ENCODE measurements at places on chromosomes 2 and 18. TPM values are rescaled to one million over a fixed set of nuclear protein-coding genes. Genes with fewer than 3 reads are reported as not detected.
A peak's percentile ranks its signal among the peaks of the same experiment; 100 is the strongest.

DNA sequence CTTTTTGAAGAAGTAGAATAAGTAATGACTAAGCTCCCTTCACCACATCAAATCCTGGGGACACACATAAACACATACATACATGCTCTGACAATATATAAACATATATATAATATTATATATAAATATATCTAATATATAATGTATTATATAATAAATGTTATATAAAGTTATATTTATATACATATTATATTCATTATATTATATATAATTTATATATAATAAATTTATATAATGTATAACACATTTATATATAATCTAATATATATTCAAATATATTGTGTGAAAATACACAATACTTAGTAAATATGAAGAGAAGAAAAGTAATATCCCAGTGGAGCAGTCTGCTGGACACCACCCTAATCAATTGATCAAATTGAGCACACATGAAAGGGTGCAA lies 2177.9 kb upstream of the CELF4 start:
- DNase-seq, result no peak

DNA sequence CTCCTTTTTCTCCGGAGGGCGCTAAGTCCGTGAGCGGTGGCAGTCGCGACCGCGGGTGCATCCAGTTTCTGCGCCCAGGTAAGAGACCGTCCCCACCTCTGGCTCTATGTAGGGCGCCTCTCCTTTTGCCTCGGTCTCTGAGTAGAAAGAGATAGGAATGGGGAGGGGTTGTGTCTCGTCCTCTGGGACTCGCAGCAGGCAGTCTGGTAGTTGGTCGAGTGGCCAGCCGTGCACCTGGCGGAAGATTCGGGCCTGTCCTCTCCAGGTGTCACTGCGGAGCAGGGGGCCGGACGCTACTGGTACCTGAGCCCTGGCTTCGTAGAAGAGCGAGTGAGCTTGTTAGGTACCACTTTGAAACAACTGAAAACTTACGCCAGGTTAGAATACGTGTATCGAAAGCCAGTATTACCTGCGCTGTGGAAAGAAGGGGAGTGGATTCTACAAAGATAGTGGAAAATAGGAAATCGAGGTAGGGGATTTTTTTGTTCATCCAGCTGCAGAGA lies 403 bp downstream of the MAP2 start:
- peak; percentile 74 for DNase-seq

- no peak for DNase-seq
Measured at GRCh38 chr2:231533777-231534125, 3.5 kb upstream of the NMUR1 start.

GRCh38 chr18:42675810-42676209 lies 439.7 kb downstream of the RIT2 start:
- no peak for DNase-seq

- DNase-seq, result no peak
Measured at GRCh38 chr2:219969508-219969907, 342.1 kb downstream of the SLC4A3 start.

- DNase-seq, result no peak
Measured at GRCh38 chr18:76203552-76203951, 291.5 kb downstream of the ZNF516 start.

GRCh38 chr2:173393186-173393585 lies 38.5 kb downstream of the CDCA7 start:
- no peak for DNase-seq

- no peak for DNase-seq
Measured at GRCh38 chr2:13046557-13047165, 329.9 kb downstream of the TRIB2 start.

DNA sequence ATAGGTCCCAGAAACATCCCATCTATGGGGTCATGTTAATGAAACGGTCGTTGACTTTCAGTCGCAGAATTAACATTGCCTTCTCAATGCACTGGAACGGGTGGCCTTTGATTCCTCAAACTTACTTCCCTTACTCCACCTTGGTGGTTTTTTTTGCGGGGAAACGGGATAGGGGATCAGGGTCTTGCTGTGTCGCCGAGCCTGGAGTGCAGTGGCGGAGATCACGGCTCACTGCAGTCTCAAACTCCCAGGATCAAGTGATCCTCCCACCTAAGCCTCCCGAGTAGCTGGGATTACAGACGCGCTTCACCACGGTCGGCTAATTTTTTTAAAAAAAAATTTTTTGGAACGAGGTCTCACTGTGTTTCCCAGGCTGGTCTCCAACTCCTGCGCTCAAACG lies 754 bp downstream of the ATG16L1 start:
- no peak for DNase-seq

- no peak for DNase-seq
Measured at GRCh38 chr2:239399433-239399920, 1.3 kb downstream of the HDAC4 start.

DNA sequence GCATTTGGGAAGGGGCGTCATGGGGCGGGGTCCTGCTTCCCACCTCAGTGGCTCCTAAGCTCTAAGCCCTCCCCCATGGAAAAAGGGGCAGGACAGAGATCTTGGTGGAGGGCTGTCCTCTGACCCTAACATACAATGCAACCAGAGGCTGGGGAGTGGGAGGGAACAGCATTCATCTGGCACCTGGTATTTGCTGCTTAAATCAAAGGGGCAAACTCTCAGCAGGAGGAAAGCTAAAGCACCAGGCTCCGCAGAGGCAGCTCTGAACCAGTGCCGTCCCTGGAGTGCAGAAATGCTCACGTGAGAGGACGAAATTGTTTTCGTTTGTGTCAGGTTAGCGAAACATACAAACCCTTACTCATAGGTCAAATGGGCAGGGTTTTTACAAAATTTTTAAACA lies 92.7 kb upstream of the PXDN start:
- DNase-seq, result no peak

DNA sequence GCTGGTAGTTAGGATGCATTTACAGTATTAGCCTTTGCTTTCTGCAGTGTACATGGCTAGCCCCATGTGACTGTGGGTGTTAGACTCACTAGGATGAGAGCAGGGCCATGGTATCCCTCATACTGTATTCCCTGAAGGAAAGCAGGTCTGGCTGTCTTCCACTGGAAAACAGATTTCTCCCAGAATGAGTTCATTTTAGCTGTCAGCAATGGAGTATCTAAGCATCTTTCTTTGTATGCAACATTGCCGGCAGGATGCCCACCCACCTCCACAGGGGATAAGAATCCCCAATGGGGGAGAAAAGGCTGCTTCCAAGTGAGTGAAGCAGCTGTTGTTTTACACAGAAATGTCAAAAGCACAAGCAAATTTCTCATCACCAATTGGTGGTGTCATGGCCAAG lies 142.7 kb upstream of the KLHL14 start:
- DNase-seq, result no peak

DNA sequence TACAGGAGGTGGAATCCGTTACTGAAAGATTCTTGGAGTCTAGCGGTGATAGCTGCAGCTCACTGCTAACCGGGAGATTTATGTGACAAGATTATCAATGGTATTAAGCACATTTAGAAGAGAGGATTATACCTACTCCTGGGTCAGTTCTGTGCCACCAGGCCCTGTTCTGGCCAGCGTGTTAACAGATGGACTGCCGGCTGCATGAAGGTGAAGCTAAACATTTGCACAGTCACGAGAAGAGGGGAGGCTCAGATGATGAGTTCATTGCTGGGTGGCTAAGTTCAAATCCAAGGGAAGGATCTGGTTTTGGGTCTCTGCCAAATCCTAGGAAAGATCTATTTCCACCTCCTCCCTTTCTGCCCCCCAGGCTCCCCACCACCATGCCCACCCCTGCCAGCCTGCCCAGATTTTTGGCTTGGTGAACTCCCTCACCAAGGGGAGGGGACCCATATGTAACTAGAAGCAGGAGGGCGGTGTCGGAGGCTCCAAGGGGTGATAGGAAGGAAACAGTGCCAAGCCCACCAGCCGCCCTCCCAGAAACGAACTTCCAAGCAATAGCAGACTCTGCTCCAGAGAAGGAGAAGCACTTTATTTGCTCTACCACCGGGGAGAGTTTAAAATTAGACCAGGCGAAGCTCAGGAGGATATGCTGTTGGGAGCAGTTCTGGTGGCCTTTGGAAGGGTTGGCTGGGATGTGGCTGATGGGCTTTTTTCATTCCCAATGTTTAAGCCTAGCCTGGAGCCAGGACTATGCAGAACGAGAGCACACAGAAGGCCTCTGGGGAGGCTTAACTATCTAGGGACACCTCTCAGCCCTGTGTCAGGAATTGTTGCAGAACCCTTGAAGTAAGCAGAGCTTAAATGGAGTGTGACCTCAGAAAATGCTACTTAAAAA lies 200.5 kb downstream of the KLHL29 start:
- DNase-seq, result no peak

DNA sequence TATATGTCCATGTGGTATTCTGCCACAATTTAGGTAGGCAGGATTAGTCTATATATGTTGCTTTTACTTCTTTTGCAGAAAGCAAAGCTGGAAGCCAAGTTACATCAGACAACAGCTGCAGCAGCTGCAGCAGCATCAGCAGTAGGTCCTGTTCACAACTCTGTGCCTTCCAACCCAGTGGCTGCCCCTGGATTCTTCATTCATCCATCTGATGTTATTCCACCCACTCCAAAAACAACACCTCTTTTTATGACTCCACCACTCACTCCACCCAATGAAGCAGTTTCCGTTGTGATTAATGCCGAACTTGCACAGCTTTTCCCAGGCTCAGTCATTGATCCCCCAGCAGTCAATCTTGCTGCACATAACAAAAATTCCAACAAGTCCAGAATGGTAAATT lies 107.6 kb downstream of the BIRC6 start:
- no peak for DNase-seq

DNA sequence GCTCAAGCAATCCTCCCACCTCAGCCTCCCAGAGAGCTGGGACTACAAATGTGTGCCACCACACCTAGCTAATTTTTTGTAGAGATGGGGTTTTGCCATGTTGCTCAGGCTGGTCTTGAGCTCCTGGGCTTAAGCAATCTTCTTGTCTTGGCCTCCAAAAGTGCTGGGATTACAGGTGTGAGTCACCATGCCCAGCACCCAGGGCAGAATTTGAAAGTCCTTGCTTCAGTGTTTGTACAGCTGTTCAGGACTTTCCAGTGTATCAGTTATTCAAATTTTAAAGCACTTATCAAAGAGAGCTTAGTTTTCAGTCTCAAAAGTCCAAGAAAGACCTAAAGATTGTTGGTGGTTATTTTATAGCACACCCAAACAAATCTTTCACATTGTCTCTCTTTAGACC lies 43.6 kb upstream of the VPS54 start:
- no peak for DNase-seq

- DNase-seq, result no peak
Measured at GRCh38 chr18:60377778-60378469, 5.3 kb upstream of the MC4R start.

- peak; percentile 66 for DNase-seq
Measured at GRCh38 chr2:42068571-42069178, 20.9 kb downstream of the PKDCC start.

- no peak for DNase-seq
Measured at GRCh38 chr2:105496271-105496670, 97.4 kb upstream of the FHL2 start.

- DNase-seq, result peak; percentile 92
Measured at GRCh38 chr18:77101410-77102258, 30.9 kb downstream of the MBP start.

DNA sequence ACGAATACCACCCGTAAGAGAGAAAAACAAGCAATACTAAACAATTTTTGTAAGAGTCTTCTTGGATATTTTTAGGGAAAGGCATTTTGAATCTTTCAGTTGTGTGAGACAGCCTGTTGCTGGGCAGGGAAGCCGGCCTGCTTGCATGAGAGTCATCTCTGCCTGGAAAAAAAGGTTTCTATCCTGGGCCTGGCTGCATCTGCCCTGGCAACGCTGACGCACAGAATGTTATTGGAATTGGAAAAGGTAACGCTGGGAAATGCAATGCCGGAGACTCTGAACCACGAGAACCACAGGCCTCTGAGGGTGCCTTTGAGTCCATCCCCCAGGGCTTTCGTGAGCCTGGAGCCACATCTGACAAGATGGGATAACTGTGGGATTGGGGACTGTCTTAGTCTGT lies 17.9 kb upstream of the NPAS2 start:
- no peak for DNase-seq

GRCh38 chr2:627926-628560 lies 49.2 kb downstream of the TMEM18 start:
- peak; percentile 45 for DNase-seq

- no peak for DNase-seq
Measured at GRCh38 chr2:237786936-237787335, 11.6 kb upstream of the RBM44 start.

- no peak for DNase-seq
Measured at GRCh38 chr2:166881177-166881576, 7.1 kb upstream of the XIRP2 start.

DNA sequence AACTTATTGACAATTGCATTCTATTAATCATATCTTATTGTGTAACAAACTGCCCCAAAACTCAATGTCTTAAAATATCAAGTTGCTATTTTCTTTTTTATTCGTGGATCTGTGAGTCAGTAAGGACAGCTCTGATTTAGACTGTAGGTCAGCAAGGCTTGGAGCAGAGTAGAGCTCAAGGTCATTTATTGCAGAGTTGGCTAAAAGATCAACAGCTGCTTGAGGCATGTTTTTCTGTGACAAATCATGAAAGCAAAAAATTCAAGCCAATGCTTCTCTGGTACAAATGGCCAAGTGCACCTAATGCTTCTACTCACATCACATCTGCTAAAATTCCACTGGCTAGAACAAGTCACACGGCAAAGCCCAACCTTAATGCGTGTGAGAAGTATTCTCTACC lies 497.7 kb upstream of the LRATD1 start:
- DNase-seq, result no peak

DNA sequence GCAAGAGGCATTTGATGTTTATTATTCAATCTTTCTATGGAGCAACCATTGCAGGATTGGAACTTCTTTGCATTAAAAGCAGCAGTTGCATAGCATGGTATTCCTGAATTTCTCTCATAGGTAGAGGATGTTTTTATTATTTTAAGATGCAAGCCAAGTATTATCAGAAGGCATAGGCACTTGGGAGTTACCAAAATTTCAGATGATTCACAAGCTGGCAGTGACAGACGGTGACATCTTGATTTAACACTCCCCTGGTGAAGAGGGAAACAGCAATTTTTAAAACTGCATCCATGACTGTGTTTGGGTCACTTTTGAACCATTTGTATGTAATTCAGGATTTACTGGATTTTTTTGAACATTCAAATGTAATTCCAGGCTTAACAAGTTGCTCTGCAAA lies 654.3 kb downstream of the SLC4A3 start:
- DNase-seq, result no peak

DNA sequence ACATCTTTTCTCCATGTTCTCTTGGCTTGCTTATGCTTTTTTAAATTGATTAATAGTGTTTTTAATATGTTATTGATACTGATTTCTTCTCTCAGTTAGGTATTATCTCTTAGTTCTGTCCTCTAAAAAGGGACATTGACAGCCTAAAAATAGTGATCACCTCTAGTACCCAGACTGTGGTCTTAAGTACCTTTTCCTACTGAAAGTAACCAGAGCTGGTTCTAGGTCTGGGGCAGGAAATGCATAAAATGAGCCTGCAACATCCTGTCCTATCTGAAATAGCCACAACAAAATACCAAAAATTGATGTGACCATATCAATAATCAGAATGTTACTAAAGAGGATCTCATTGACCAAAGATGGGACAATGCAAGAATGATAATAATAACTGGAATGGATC lies 113.3 kb downstream of the DNAH6 start:
- no peak for DNase-seq

GRCh38 chr2:156748221-156748620 lies 312.0 kb downstream of the GPD2 start:
- DNase-seq, result no peak

The NR4A2 gene
- 9.5 TPM for total RNA-seq

The SLC5A6 gene
- 33.3 TPM for total RNA-seq

The DNAH7 gene
- 0.30 TPM for total RNA-seq

The UPP2 gene
- not detected for total RNA-seq

The SERPINB11 gene
- total RNA-seq, result 0.45 TPM

The LRRTM4 gene
- not detected for total RNA-seq

The FAM210A gene
- total RNA-seq, result 9.5 TPM

The PSD4 gene
- total RNA-seq, result 102 TPM

The VIL1 gene
- total RNA-seq, result 3.3 TPM
